ENCODE measurements at places on chromosomes 16 and 17.
A peak's percentile ranks its signal among the peaks of the same experiment; 100 is the strongest.

GRCh38 chr17:8103549-8103948, 14.8 kb downstream of the ALOXE3 start:
- no peak for DNase-seq

DNA sequence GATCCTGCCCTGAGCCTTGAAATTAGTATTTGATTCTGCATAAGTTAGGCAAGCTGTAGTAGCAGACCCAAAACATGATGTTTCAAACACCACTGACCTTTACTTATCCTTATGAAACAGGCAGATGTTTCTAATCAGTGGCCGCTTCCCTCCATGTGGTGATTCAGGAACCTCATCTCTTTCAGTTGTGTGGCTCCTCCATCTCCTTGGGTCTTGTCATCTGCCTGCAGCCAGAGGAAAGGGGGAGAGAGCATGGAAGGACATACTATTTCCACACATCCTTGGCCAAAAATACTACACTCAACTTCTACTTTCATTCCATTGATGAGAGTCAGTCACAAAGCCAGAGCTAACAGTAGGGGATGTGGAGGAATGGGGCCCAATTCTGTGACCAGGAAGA, 41.6 kb upstream of the IRX6 start:
- DNase-seq = no peak

DNA sequence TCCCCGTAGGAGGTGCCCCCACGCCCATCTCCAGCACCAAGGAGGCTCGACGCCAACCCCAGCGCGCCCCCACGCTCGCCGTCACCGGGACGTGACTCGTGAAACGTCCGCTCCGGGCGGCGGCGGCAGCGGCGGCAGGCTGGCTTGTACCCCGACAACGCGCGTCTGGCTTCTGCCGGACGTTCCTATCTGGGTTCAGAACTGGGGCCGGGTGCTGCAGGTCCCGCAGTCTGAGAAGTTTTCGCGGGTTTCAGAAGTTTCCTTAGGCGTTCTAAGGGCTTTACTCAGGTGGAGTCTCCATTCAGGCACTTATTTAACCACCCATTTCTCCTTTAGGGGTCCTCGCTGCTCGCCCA, 672 bp upstream of the ALKBH5 start:
- peak; percentile 86 for DNase-seq

- no peak for DNase-seq
Measured at GRCh38 chr17:79192503-79193351, 118.1 kb downstream of the ENGASE start.

GRCh38 chr16:63289834-63290460, 1253.7 kb upstream of the CDH8 start:
- peak; percentile 12 for DNase-seq

DNA sequence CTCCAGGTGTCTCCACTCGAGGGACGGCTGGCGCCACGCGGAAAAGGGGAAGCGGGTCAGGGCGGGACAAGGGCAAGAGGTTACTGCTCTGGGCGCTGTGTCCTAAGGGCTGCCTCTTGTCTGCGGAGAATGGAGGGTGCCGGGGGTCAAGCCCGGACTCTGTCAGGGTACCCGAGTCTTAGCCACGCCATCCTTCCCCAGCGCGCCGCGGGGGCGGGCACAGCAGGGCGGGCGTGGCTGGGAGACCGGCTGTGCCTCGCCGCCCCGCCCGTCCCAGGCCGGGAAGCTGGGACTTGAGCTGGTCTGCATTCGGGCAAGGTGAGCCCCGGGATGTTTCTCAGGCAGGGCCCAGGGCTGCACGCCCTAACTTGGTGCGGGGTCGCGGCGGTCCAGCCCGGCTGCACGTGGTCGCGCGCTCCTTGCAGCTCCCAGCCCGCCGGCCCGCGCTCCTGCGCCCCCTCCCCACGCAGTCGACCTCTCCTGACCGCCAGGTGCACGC, 6.2 kb upstream of the ACTG1 start:
- DNase-seq = no peak

GRCh38 chr17:81002013-81002384, 10.4 kb downstream of the CHMP6 start:
- no peak for DNase-seq

DNA sequence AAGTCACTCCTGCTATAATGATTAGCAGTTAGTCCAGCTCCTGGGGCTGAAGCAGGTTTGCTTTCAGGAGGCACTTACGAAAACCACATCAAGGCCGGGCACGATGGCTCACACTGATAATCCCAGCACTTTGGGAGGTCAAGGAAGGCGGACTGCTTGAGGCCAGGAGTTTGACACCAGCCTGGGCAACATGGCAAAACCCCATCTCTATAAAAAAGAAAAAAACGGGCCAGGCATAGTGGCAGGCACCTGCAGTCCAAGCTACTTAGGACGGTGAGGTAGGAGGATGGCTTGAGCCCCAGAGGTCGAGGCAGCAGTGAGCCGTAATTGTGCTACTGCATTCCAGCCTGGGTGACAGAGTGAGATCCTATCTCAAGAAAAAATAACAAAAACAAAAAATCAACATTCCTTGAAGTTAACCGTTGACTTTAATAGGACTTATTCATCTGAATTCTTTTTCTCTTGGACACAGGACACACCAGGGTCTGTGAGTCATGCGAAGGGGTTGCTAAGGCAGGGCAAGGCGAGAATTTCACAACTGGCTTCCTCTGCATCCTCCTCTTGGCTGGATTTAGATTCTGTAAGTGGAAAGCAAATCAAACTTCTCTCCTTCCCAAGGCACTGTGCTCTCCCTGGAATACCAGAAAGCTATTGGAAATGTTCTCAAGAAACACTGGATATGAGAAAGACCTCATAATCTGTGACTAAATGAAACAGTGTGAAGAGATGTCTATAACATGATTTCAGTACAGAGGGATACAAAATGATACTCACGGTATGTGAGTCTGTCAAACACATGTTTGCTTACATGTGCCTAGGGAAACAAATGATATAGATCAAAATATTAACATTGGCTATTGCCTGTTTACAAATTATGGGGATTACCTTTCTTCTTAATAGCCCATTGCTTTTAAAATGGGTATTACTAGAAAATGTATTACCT, 99.5 kb downstream of the SYCE1L start:
- no peak for DNase-seq

- no peak for DNase-seq
Measured at GRCh38 chr16:27238016-27238587, 30.5 kb downstream of the NSMCE1 start.

- no peak for DNase-seq
Measured at GRCh38 chr17:74163271-74163821, 40.1 kb upstream of the RPL38 start.

DNA sequence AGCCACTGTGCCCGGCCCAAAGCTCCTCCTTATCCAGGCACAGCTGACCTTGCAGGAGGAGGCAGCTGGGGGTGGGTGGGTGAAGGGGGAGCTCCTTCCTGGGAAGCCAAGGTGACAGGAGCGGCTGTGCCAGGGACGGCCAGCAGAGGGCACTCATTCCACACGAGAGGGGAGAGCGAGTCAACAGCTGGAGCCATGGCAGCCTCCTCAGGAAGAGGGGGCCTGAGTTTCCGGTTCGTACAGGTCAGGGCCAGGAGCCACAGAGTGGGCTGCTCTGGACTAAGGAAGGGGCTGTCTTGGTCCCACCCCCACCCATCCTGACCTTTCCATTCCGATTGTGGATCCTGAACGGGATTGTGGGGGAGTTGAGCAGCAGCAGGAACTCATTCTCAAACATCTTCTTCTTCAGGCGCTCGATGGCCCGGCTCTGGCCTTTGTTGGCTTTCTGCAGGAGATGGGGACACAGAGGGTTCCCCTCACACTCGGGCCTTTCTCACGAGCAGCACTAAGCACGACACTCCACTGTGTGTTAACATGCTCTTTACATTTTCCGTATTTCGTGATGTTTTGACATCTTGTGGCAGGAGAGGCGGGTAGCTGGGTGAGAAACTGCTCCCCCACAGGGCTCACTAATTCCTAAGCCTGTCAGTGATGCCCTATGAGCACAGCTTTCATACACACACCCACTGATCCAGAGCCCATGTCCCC, 61.6 kb downstream of the TIMM22 start:
- DNase-seq = no peak

DNA sequence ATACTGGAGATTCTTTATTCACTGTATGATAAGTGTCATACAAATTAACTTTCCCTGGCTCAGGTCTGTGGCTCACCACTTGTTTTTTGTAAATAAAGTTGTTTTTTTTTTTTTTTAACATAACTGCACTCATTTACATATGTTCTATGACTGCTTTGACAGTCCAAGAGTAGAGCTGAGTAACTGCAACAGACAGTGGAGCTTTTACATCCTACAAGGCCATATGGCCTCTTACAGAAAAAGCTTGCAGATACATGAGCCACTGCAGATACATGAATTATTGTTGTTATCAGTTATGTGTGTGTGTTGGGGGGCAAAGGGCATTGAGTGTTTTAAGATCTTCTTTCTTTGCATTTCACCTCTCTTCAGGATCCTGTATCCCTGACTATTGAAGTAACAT, 311.7 kb downstream of the BCAS3 start:
- DNase-seq = no peak
